ENCODE measurements at places on chromosomes 3 and 15. TPM values are rescaled to one million over a fixed set of nuclear protein-coding genes. Genes with fewer than 3 reads are reported as not detected.

The PLEKHO2 gene
- 7.6 TPM for total RNA-seq

The LYZL4 gene
- not detected for total RNA-seq

The PPP4R2 gene
- 94.3 TPM for total RNA-seq

The FAM81A gene
- total RNA-seq: 22.6 TPM

The CFAP100 gene
- total RNA-seq: 6.5 TPM

The CYP11A1 gene
- total RNA-seq: 0.23 TPM

The ZMYND10 gene
- 23.8 TPM for total RNA-seq

The GALNT15 gene
- total RNA-seq: 5.8 TPM

The UROC1 gene
- not detected for total RNA-seq

The CTXND1 gene
- total RNA-seq: 4.2 TPM

The CPNE4 gene
- total RNA-seq: 51.4 TPM

The ARHGEF26 gene
- total RNA-seq: 15.2 TPM

The IL12A gene
- total RNA-seq: 1.4 TPM

The STARD9 gene
- total RNA-seq: 7.2 TPM

The PCNP gene
- total RNA-seq: 142 TPM

The MESP1 gene
- total RNA-seq: 2.5 TPM

The AP4E1 gene
- 16.8 TPM for total RNA-seq

The SPESP1 gene
- 4.8 TPM for total RNA-seq

The DLEC1 gene
- total RNA-seq: 3.0 TPM

The ARHGAP31 gene
- total RNA-seq: 6.5 TPM

The PRR23B gene
- not detected for total RNA-seq

The DAG1 gene
- 33.4 TPM for total RNA-seq

The MEX3B gene
- 38.1 TPM for total RNA-seq

The PTH1R gene
- total RNA-seq: 4.2 TPM

The MAGI1 gene
- total RNA-seq: 108 TPM

The DCLK3 gene
- total RNA-seq: 15.0 TPM

The GOLGA8S gene
- 0.23 TPM for total RNA-seq

The SLC12A1 gene
- total RNA-seq: 5.8 TPM

The SLC7A14 gene
- total RNA-seq: 32.1 TPM

The PLSCR5 gene
- 3.0 TPM for total RNA-seq

The GPR27 gene
- 42.0 TPM for total RNA-seq

The CD96 gene
- total RNA-seq: not detected

The TMPRSS7 gene
- total RNA-seq: 0.46 TPM

The IGDCC3 gene
- 6.7 TPM for total RNA-seq

The PP2D1 gene
- total RNA-seq: not detected

The DENND6A gene
- total RNA-seq: 38.3 TPM

The ANKUB1 gene
- total RNA-seq: 4.2 TPM

The RBPMS2 gene
- total RNA-seq: 0.46 TPM

The TAGLN3 gene
- 103 TPM for total RNA-seq

The MFGE8 gene
- 65.3 TPM for total RNA-seq

The WNT7A gene
- total RNA-seq: 12.9 TPM

The KBTBD13 gene
- not detected for total RNA-seq

The TMEM115 gene
- 21.0 TPM for total RNA-seq

The NAALADL2 gene
- 20.3 TPM for total RNA-seq

The IL5RA gene
- total RNA-seq: 11.1 TPM

The EXOG gene
- total RNA-seq: 22.1 TPM

The C3orf18 gene
- total RNA-seq: 28.1 TPM

The ECE2 gene
- total RNA-seq: 18.7 TPM

The TMEM40 gene
- total RNA-seq: not detected

The A4GNT gene
- not detected for total RNA-seq

The MAPKBP1 gene
- 36.9 TPM for total RNA-seq
